ENCODE measurements at places on chromosomes 12 and 14.

GRCh38 chr12:27864521-27864920 is 84.5 kb upstream of the MANSC4 start:
- no peak for DNase-seq

DNA sequence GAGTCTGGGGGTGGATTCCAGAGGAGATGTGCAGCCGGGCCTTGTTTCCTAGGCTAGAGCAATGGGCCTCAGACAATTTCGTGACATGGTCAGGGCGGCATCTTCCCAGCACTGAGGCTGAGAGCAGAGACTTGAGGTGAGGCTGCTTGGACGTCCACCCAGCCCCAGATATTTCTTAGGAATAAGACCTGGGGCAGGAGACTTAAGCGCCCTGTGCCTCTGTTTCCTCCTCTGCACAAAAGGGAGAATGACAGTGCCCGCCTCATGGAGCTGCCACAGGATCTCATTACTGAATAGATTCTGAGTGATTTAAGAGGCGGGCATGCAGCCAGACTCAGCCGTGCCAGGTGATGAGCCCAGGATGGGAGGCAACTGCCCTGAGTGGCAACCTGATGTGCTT is 297.9 kb upstream of the SFSWAP start:
- DNase-seq: no peak

GRCh38 chr12:101966496-101966895 is 89.1 kb downstream of the DRAM1 start:
- no peak for DNase-seq

GRCh38 chr14:55434805-55435174 is 5.6 kb downstream of the TBPL2 start:
- no peak for DNase-seq

DNA sequence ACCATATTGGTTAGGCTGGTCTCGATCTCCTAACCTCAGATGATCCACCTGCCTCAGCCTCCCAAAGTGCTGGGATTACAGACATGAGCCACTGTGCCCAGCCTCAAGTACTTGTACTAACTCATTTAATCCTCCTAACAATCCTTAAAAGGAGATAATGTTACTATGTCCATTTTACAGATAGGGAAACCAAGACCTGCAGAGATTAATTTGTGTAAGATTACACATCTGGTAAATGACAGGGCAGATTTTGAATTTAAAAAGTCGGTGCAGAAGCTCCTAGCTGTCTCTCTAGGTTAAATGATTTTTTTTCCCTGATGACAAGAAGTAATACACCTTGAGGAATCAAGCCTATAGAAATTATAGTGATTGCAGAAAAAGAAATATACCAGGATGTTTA is 13.7 kb upstream of the HECTD1 start:
- no peak for DNase-seq

- DNase-seq: no peak
Observed at GRCh38 chr12:117063162-117063911, 35.9 kb downstream of the TESC start.

GRCh38 chr14:72975770-72976169 is 49.5 kb downstream of the DCAF4 start:
- no peak for DNase-seq

DNA sequence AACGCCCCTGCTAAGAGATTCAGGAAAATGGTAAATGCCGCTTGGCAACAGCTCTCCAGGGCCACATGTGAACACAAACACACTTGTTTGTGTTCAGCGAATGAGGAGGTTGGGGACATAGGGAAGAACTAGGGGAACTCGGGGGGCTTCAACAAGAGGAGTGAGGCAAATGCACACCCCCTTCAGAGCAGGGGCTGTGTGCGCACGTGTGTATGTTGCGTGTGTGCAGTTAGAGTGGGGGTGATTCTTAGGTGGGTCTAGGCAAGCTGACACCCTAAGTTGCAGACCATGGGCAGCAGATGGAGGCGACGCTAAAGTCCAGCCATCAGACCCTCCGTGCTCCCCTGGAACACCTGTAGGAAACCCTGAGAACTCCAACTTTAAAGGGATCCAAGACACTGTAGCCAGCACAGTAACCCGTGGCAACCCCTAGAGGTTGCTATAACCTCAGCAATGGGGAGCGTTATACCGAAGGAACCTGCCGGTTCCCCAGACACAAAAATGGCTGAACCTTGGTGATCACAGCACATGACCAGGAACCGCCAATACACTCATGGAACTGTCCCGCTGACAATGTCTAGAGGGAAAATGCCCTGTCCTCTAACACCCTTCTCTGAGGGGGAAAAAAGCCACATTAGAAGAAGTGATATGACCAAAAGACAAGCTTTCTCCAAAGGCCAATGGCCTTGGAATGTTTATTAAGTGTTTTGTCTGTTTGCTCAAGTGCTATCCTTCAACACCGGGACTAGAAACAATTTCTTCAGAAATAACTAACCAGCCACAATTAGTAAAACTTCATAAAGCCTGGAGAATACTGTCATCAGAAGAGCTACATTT is 86.5 kb upstream of the CEP83 start:
- DNase-seq: no peak

DNA sequence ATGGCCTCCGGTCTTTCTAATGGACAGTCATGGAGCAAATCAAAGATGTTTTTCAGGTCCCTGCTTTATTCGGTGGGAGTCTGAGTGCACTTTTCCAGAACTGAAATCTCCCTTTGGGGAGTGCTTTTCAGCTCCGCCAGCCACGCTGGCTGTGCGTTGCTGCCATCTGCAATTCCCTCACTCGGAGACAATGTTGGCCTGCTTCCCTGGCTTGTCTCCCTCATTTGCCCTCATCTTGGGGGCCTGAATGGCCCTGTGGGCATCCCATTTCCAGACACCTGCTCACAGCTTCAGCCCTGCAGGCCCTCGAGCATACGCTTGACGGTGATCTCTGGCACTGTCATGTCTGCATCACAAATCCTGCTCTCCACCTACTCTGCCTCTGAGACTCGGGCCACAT is 103.8 kb downstream of the CCDC92 start:
- no peak for DNase-seq

Data from RCC 7860 (cell line).